ENCODE measurements at places on chromosomes 1 and 21.
A peak's percentile ranks its signal among the peaks of the same experiment; 100 is the strongest.

DNA sequence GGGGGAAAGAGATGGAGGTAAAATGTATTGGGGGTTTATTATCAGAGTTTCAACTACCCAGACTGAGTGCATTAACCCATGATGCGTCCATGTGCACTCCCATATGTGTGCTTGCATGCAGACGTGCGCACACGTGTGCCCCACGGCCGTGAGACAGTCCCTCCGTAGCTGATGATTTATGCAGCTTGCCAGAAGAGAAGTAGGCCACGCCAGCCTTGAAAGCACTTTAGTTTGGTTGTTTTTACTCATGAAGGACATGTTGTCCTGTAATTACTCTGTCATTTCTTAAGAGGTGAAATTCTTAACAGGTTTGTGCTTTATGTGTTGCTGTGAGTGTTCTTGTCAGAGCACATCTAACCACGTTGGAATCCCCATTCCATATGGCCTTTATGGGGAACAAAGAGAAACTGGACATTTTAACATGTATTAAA lies 467.8 kb downstream of the LMO4 start:
- DNase-seq, result no peak

DNA sequence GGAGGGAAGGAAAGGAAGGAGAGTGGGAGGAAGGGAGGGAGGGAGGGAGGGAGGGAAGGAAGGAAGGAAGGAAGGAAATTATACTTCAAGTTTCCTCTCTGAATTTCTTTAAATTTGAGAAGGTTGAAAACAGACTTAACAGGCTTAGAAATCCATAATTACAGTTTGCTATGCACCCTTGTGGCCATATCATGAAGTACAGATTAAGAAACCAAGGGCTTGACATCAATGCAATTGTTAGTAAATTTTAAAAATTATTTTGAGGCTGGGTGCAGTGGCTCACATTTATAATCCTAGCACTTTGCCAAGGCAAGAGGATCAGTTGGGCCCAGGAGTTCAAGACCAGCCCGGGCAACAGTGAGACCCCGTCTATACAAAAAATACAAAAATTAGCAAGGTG lies 14.4 kb downstream of the ANP32E start:
- DNase-seq, result no peak

DNA sequence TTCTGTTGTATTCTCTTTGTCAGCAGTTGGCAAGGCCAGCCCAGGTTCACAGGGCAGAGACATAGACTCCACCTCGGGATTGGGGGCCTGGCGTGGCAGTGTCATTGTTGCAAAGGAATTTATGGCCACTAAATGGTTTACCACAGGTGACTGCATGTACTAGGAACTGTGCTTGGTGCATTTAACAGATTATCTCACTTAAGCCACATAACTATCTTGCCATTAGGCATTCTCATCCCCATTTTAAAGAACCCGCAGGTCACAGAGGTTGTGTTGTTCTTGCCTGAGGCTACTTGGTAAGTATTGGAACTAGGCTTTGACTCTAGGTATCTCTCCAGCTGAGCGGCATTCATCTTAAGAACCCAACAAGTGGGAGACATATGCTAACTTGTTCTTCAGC lies 9.7 kb downstream of the TLCD4 start:
- no peak for DNase-seq

DNA sequence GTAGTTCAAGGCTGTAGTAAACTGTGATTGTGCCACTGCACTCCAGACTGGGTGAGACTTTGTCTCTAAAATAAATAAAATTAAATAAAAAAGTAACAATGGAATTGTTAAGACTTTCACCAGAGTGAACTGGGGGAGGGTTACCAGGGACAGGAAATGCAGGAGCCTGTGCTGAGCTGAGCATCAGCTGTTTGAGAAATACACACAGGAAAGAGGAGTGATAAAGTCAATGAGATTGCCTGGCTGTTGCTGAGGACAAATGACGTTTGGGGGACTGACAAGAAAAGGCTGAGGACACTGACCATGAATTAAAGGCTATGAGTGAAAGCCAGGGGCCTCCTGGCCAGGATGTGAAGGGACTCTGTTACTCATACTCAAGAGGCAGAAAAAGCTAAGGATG lies 226.3 kb downstream of the SETD4 start:
- no peak for DNase-seq

DNA sequence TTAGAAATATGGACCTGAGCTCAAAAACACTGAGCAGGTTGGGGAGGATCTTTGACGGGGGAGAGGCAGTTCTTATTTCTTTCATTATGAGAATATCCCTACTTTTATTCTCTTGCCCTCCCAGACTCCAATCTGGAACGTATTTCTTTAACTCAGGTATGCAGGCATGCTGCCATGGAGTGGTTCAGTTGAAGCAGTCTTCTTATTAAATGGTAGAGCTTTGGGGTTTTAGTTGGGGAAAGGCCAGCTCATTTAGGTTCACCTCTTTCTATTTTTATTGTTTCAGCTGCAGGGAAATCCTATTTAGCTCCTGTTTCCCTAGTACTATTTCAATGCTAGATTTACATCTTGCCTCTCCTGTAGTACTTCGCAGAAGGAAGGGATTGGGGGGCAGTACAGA lies 198.9 kb downstream of the TTLL7 start:
- no peak for DNase-seq

GRCh38 chr1:177800400-177801088 lies 169.3 kb downstream of the SEC16B start:
- no peak for DNase-seq

DNA sequence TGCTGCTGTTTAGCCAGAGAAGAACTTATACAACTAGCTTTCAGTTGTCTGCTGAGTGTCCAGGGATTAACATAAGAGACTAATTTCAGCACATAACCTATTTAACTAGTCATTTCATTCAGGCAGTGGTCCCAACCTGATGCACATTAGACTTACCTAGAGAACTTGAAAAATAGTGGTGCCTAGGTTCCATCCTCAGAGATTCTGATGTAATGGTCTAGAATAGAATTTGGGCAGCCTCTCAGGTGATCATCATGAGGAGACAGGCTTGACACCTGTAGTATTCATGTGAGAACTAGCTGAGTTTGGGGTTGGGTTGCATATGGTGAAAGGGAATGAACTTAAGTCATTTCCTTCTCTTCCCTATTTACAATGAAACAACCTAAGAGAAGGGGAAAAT lies 24.8 kb downstream of the CNST start:
- DNase-seq, result no peak

DNA sequence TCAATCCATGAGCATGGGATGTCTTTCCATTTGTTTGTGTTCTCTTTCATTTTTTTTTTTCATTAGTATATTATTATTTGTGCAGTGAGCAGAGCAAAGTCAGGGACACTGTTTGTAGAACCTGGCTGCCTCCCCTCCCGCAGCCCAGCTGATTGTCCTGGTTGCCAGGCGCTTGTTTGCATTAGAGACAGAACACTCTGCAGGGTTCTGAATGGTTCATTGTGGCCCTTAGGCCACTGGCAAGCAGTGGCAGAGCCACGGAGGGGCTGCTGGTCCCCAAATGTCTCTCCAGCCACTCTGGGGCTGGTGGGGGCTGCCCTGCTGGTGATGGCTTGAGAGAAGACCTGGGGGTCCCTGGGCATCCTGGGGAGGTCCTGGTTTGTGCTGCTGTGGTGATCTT lies 29.0 kb downstream of the ETS2 start:
- DNase-seq, result no peak

DNA sequence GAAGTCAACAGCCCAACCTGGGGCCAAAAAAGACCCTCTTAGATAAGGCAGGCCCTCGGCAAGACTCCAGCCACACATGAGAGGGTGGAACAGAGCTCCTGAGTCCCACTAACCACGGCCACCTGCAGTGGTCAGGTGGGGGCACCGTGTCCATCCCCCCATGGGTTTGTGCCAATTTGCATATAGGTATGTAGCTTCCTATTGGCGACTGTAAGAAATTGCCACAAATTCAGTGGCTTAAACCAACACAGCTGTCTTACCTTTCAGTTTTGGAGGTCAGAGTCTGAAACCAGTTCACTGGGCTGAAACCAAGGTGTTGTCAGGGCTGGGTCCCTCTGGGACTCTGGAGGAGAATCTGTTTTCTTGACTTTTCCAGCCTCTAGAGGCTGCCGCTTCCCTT lies 59.3 kb downstream of the COL18A1 start:
- no peak for DNase-seq

DNA sequence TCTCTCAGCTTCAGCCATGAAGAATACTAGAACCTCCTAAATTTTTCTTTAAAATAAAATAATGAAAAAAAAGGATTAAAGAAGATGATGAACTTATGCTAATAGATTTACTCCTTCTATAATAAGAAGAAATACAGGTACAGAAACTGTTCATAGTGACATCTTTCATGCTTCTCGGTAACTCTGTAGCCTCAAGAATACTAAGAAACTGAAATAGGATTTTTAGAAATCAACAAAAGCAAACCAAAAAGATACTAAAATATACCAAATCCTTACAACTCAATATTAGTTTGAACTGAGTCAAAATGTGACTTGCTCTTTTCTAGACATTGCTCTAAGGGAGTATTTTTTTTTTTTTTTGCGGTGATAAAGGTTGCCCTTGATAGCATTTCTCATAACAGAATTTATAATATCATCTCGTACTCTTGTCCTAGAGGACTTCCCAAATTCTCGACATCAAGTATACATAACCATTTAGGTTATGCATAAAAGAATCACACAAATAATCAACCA lies 42.8 kb downstream of the ZZZ3 start:
- no peak for DNase-seq

DNA sequence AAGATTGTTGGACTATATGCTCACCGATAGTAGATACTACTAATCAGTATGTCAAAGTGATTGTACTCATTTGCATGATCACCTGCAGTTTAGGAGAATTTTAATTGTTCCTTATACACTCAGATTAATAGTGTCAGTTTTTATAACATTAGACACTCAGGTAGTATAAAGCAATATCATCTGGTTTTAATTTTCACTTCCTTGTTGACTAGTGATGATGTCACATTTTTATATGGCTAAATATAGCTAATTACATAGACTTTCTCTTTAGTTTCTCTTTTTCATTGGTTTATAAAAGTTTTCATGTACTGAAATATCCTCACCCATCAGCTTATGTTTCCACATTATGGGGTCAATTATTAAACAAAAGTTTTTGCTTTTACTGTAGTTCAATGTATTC lies 1332.4 kb upstream of the ADGRL2 start:
- no peak for DNase-seq

DNA sequence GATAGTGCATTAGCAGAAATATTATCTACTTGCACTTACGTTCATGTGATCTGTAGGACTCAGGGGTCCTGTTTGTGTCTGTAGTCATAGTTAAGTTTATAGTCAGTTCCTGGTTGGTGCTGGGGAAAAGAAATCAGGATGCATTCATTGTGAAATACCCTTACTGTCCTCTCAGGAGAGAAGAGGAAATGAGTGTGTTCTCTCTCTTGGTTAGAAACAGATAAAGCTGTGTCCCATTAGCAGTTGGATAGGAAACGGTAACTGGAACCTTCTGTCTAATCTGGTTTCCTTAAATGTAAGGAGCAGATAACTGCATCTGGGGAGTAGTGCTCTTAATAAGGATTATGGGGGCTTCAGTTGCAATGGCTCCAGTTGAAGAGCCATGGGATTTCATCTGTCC lies 8.9 kb downstream of the SDCCAG8 start:
- DNase-seq, result no peak

DNA sequence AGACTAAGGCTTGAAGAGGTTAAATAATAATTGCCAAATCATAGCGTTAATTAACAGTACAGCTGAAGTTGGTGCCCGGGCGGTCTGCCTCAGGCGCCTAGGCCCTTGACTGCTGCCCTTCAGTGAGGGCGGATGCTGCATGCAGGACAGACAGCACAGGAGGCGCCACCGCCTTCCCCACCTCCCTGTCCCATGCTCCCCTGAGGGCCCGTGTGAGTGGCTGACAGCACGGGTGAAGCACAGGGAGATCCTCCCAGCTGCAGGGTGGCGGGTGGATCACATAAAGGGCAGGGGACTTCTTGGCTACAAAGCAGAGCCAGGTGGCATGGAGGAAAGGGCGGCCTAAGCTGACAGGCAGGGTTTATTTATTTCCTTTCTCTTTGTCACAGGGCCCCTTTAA lies 49.1 kb downstream of the DDX20 start:
- DNase-seq, result peak; percentile 77

GRCh38 chr1:234525099-234525799 lies 46.3 kb upstream of the TARBP1 start:
- no peak for DNase-seq
